Activated CD4-positive, alpha-beta T cell treated with anti-CD3 and anti-CD28 coated beads, Interleukin-2, amount 10 ng/mL, durations not matched to agents 7 days and 5 days (primary cell): ENCODE measurements at places on chromosomes 5 and 9.

- no peak for DNase-seq
Measured at GRCh38 chr9:84811751-84812074, 142.2 kb downstream of the NTRK2 start.

GRCh38 chr5:91670563-91670962, 287.4 kb upstream of the ARRDC3 start:
- no peak for DNase-seq

DNA sequence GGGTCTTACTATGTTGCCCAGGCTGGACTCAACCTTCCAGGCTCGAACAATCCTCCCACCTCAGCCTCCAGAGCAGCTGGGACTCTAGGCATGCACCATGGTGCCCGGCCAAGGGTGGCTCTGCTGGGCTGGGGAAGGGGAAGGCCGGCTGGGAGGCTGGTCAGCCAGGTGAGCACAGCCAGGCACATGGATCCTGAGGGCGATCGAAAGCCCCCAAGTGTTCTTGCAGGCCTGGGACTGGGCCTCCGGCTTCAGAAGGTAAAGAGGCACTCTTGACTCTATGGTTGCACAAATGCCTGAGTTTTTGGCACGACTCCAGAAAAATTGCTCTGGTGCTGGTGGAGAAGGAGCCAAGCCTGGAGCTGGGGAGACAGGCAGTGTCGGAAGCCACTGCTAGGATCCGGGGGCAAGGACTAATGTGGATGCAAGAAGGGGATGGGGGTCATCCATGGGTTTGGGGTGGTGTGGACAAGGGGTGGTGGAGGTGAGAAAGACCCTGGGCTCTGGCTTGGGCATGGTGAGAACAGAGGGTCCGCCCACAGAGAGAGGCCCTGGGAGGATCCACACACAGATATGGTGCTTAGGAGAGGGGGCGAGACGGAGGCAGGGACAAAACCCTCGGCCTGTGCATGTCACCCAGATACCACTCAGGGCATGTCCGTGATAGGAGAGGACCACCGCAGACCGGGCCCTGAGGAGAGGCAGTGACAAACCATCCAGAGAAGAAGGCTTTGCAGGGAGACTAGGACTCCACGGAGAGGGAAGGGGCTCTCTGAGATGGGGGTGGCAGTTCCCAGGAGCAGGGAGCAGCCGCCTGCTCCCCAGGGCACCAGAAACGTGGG, 51.1 kb upstream of the COL5A1 start:
- no peak for DNase-seq

GRCh38 chr5:64767959-64768357, 533 bp downstream of the SREK1IP1 start:
- peak; percentile 36 for DNase-seq

DNA sequence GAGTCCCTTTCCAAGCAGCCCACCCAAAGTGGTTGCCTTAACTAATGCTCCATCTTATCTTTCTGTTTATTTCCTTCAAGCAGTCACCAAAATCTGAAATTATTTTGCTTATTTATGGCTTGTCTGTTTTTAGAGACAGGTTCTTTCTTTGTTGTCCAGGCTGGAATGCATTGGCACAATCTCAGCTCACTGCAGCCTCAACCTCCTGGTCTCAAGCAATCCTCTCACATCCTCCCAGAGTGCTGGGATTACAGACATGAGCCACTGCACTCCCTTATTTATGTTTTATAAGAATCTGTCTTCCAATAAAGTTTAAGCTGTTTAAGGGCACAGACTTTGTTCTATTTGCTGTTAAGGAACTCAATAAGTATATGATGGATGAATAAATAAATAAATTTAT, 133.7 kb downstream of the GABRB2 start:
- DNase-seq = no peak

GRCh38 chr5:14246350-14247053, 103.4 kb downstream of the TRIO start:
- no peak for DNase-seq
